ENCODE measurements at places on chromosomes 16 and 17.
A peak's percentile ranks its signal among the peaks of the same experiment; 100 is the strongest.

DNA sequence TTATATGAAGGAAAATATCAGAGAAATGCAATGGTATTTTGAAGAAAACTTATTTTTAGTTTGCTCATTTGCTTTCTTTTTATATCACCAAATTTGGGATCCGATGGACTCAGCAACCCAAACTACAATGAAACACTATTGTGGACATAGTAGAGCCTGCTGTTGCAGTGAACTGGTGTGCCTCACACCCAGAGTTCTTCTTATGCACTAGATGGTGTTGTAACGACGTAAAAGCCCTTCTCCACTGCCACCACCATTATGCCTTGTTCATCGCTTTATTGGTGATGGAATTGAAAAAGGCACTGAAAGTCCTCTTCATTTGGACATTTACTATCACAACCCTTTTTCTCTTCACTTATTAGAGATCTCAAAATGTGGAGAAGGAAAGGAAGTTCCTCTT is 381.3 kb downstream of the CDH8 start:
- no peak for DNase-seq

GRCh38 chr17:45086865-45087503 is 25.9 kb downstream of the NMT1 start:
- DNase-seq: no peak

DNA sequence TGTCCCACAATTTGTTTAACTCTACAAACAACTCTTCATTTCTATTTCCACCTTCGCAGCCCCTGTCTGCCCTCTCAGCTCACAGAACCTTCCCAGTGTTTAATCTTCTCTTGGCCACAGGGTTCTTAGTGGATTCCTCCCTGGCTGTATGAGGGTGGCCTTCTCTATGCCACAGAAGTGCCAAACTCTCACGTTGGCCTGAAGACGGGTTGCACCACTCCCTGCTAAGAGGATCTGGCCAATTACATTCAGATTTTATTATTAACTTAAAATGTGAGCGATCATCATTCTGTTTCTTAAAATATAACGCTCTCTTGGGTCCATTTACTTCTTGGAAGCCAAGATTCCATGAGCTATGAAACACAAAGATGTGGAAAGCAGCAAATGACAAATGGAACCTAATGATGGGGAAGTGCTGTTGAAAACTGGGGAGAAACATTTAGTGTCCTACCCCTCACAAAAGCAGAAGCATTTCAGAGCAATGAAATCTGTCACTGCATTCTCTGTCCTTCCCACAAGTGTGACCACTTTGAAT is 91.3 kb upstream of the NOG start:
- no peak for DNase-seq

DNA sequence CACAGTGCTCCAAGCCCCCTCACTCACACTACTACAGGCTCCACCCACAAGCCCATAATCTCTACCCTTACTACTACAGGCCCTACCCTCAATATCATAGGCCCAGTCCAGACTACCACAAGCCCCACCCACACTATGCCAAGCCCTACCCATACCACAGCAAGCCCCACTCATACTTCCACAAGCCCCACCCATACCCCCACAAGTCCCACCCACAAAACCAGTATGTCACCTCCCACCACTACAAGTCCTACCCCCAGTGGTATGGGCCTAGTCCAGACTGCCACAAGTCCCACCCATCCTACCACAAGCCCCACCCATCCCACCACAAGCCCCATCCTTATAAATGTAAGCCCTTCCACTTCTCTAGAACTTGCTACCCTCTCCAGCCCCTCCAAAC is 13.8 kb downstream of the RIPOR1 start:
- peak; percentile 59 for DNase-seq

DNA sequence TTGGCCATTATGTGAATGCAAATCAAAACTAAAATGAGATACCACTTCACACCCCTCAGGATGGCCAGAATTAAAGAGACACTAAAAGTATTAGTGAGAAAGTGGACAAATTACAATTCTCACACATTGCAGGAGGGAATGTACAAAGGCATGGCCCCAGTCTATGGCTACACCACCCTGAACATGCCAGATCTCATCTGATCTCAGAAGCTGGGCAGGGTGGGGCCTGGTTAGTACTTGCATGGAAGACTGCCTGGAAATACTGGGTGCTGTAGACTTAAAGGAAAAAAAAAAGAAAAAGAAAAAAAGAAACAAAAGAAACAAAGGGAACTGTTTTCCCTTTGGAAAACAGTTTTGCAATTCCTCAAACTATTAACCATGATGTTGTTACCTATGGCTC is 97.0 kb upstream of the RBL2 start:
- DNase-seq: no peak

GRCh38 chr17:35148144-35148543 is 527 bp downstream of the UNC45B start:
- DNase-seq: no peak

DNA sequence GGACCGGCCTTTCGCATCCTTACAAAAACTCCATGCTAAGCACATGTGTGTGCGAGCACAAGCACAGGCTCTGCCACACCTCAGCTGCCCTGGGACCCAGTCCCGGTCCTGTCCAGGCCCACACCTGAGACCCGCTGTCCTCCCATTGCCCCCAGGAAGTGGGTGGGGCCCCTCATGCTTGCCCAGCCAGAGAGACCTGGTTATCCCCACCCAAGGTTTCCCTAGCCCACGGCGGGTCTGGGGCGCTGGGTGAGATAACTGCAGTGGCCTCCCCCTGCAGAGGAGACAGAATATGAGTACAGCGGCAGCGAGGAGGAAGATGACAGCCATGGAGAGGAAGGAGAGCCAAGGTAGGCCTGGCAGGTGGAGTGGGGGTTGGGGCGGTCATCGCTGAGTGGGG is 12.5 kb upstream of the C17orf107 start:
- DNase-seq: no peak

GRCh38 chr17:78125138-78125913 is 3.2 kb downstream of the TMC6 start:
- DNase-seq: no peak

- DNase-seq: peak; percentile 10
These were observed 11.7 kb downstream of the CANT1 start for GRCh38 chr17:78997881-78998280.

DNA sequence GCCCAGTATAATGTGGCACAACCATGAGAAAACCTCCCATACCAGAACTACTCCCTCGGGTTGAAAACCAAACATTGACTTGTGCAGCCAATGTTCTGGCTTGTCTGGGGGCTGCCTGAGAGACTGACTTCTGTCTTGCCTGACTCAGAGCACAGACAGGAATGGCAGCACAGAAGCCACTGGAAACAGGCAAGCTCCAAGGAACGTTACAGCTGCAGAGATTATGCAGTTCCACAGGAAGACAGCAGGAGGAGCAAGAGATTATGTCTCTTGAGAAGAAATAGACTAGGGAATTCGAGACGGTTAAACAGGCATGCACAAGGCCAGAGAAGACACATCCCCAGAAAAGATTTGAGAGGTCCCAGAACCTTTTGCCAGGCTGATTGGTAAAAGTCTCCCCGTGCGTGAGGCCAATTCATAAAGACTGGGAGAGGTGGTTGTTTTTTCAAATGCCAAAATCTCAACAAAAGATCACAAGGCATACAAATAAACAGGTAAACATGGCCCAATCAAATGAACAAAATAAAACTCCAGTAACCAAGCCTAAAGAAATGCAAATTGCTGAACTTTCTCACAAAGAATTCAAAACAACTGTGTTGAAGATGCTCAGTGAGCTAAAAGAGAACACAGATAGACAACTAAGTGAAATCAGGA is 90.6 kb upstream of the CDH5 start:
- no peak for DNase-seq

DNA sequence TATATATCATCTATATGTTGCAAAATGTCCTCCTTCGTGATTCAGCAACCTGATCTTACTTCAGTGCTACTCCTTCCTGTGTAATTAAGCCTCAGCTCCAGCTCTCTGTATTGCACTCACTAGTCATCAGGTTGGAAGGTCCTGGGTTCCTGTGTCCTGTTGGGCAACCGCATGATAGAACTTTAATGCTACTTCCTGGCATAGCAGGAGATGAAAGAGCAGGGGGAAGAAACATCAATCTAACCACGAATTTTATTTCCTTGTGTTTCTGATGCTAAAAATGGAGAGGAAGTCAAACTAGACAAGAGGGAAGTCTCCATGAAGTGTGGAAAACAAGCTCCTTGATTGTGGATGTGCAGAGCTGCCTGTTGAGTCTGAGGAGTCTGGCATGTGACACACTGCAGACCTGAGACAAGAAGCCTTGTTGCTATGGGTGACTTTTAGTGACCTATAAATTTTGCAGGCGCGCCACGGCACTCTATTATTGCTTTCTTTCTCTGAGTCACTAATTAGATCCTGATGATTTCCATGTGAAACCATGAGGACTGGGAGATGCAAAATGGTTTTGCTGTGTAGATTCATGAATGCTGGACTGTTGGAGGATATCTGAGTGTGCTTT is 25.6 kb downstream of the IGSF6 start:
- peak; percentile 43 for DNase-seq

- DNase-seq: peak; percentile 71
These were observed 149.9 kb downstream of the CLEC16A start for GRCh38 chr16:11094075-11094856.

- DNase-seq: no peak
These were observed 7.9 kb downstream of the SLC5A10 start for GRCh38 chr17:18959845-18960240.

DNA sequence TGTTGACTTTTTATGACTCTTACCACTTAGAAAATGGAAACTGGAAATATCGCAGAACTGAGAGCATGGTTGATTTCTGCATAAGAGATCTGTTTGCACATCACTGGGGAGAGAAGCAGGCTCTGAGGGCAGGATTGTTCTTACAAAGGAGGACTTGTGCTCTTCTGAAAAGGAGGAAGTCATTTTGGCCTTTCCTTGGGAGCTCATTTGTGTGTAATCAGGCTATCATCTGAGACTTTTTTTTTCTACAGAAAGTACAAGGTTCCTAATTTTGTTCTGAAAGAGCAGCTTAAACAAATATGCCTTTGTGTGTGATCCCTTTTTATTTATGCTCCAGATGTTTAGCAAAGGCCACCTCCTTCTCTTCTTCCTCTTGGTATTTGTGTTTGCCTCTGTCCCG is 145.7 kb upstream of the CACNG5 start:
- no peak for DNase-seq

GRCh38 chr17:44738214-44738906 is 20.4 kb upstream of the ADAM11 start:
- DNase-seq: no peak

DNA sequence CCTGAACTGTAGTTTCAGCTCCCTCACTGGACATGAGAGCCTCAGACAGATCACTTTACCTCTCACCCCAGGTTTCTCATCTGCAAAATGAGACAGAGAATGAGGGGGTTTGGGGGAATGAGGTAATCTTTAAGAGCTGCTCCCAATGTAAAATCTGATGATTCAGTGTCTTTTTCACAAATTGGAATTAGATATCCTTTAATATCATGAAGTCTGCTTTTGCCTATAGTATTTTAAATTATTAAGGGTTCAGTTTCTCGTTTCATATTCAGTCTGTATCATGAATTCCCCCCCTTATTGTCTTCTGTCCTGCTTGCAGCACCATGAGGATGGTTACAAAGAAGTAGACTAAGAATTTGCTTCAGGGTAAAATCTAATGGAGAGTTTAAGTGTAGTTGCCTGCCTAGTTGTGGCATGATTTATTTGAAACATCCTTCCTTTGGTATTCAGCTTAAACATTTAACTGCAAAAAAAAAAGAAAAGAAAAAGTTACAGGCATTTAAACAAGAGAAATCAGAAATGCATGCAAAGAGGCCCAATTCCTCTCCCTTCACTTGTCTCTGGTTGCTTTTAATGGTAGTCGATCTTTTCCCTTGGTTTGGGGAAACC is 77.3 kb downstream of the WNT3 start:
- no peak for DNase-seq

All from left hindlimb (tissue), 1 donor.